ENCODE measurements at places on chromosomes 1 and 21.

GRCh38 chr21:36858320-36858957 lies 108.0 kb downstream of the HLCS start:
- DNase-seq, result no peak

GRCh38 chr1:236768601-236769000 lies 26.5 kb upstream of the MTR start:
- DNase-seq, result no peak

- no peak for DNase-seq
Observed at GRCh38 chr1:81287411-81288080, 513.2 kb upstream of the ADGRL2 start.

DNA sequence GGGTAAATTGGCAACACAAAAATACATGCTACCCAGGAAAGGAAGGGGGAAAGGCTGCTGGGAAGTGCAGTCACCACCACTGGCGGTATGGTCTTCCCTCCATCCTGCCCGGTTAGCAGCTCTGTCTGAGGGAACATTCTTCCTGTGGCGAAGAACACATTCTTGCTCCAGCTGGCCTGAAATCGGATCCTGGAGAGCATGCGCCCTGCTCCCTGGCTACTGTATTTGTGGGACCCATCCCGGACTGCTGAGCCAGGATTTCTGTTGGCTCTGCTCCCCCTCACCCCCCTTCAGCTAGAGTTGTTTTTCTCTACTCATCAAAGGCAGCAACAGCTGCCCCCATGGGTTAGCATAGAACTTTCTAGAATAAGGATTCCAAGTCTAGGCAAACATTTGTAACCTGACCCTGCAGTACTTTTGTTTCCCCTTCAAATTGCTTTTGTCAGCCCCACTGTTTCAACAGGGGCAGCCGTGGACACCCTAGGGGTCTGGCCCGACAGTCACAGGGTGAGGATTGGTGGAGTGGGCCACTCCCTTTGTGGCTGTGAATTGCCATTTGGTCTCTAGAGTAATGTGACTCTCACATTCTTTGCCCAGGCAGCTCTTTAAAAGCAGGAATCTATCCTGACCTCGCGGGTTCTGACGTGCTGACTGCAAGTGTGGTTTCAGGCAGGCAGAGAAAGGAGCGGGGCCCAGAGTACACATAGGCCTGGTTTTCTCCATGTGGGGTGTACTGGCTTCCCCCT lies 157.7 kb downstream of the TOMM20 start:
- no peak for DNase-seq

- no peak for DNase-seq
Observed at GRCh38 chr1:233460692-233461091, 133.2 kb downstream of the MAP3K21 start.

GRCh38 chr1:111289371-111289770 lies 1.3 kb upstream of the CHIA start:
- no peak for DNase-seq

GRCh38 chr1:228465141-228465540 lies 22.0 kb upstream of the RNF187 start:
- no peak for DNase-seq

- no peak for DNase-seq
Observed at GRCh38 chr1:22341791-22342605, 109.7 kb upstream of the ZBTB40 start.

- DNase-seq, result no peak
Observed at GRCh38 chr21:27301220-27301619, 334.3 kb upstream of the ADAMTS5 start.

DNA sequence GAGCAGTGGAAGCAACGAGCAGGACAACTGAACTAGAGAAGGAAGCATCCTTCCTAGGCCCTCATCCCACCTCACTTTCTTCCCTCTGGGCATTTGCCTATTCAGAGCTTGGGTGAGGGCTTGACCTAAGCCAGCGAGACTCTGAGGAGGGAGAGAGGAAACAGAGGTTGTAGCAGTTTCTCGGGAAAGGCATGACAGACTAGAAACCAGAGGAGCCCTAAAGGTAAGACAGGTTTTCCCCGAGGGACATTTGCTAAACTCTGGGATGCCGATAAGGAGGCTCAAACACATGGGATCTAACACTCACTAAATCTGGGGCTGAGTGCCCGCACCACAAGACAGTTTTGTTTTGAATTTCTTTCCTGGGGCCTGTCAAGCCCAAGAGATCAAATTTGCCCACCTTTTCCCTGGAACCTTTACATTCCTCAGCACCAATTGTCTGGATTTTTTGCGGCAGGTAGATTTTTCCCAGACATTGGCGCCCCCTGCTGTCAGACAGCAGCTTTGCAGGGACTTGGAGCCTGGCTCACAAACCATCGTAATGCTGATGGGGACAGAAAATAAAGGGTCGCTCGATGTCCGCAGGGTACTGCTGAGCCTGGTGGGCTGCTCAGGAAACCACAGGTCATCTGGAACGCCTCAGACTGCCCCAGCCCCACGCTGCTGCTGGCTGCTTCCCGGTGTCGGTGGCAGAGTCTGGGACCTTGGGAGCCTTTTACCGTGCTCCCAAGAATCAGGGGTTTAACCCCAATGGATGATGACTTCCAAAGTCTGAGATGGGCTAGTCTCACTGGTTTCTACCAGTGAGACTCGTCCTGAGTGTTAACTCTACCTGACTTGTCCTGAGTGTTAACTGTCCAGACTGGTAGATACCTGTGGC lies 23.4 kb upstream of the TSPAN2 start:
- DNase-seq, result no peak

GRCh38 chr1:154288661-154289060 lies 16.2 kb downstream of the HAX1 start:
- no peak for DNase-seq

GRCh38 chr21:16159971-16160350 lies 430.2 kb downstream of the USP25 start:
- DNase-seq, result no peak

DNA sequence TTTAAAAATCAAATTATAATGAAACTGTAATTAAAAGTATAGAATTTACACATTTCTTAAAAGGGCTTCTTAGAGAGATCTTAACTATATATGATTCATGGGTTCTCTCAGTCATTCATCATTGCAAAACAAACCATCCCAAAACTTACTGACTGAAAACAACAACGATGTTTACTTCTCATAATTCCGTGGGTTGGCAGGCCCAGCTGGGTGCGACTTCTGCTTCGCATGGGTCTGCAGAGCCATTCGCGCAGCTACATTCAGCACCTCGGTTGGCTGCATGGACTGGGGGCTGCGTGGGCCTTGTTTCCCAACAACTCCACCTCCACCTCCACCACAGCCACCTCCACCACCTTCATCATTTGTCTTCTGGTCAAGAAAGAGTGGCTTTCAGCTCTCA lies 4.0 kb downstream of the SLAMF8 start:
- no peak for DNase-seq

DNA sequence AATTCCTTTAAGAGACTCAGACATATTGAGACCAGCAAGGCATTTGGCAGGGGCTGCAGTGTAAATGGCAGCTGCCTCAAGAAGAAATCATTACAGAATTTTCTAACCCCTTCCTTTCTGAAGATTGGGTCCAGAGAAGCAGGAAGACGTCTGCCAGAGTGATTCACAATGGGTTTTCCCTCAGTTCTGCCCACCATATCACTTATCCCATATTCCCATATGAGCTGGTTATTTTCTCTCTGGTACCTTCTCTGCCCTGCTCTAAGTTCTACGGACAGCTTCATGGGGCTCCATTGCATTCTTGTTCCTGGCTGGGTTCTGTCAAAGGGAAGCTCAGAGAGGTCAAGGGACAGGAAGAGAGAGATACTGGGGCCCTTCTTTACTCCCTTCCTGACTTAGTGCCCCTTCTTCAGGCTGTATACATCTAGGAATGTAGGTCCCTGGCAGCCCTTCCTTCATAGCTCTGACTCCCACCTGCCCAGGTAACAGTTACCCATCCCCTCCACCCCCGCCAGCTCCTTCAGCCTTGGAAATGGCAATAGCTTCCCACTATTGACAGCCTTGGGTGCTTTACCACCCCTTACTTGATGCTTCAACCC lies 420.6 kb upstream of the DAB1 start:
- DNase-seq, result no peak

- no peak for DNase-seq
Observed at GRCh38 chr1:4128616-4129015, 228.5 kb upstream of the C1orf174 start.

DNA sequence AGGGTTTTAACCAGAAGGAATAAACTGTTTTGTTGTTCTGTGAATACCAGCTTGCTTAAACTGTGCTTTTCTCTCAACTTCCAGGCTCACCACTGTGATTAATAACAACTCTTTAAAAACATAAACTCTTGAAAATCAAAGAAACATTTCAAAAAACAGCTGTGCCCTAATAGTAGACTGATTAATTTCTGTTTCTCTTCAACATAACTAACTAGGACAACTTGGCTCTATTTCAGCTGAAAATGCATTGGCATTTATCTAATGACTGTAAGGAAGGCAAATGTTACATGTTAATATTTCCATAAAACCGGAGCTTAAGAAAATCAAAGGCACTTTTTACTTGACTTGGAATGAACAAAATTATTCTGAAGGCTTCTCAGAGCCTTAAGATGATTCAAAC lies 656.1 kb upstream of the NEGR1 start:
- no peak for DNase-seq

- no peak for DNase-seq
Observed at GRCh38 chr1:101152633-101153032, 84.2 kb upstream of the S1PR1 start.

DNA sequence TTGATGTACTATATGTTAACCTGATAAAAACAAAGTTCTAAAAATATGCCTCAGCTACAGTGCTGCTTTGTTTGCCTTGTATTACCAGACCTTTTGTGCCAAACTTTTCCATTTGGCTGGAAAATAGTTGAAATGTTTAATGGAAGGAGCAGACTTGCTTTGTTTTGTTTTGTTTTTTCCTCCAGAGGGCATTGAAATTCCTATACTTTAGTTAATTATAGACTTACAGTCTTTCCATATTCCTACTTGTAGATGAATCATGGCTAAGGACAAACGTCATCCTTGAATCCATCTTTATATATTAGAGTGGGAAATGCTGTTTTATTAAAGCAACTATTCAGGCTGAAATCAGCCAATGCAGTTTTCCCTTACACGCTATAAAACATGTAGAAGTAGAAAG lies 6.7 kb downstream of the CAP1 start:
- no peak for DNase-seq

DNA sequence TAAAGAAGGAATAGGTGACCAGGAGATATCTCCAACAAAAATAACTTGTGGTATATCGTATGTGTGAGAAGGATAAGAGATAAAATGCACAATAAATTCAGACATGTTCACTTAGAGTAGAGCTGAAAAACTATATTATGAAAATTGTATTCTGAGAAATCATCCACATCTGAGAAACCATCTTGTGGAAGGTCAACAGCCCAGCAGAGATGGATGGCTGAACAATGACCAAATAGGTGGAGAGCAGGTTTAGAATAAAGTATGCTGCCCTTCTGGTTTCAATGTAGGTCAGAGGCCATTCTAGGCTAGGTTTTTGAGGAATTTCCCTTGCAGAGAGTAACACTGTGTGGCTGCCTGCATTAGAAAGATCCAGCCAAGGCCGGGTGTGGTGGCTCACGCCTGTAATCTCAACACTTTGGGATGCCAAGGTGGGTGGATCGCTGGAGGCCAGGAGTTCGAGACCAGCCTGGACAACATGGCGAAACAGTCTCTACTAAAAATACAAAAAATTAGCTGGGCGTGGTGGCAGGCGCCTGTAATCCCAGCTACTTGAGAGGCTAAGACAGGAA lies 8.8 kb upstream of the UAP1 start:
- DNase-seq, result no peak

DNA sequence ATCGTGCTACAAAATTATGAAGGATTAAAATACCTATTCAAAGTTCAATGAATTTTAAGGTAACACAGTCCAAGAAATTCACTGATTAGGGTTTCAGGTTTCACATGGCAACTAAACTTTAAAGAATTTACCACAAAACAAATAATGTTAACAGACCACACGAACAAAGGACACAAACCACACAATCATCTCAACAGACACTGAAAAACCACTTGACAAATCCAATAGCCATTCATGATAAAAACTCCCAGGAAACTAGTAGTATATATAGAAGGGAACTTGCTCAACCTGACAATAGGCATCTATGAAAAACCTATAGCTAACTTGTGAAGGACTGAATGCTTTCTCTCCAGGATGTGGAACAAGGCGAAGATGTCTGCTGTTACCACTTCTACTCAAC lies 21.1 kb upstream of the SH2D5 start:
- no peak for DNase-seq

GRCh38 chr1:115120296-115120695 lies 31.0 kb upstream of the TSPAN2 start:
- DNase-seq, result no peak

DNA sequence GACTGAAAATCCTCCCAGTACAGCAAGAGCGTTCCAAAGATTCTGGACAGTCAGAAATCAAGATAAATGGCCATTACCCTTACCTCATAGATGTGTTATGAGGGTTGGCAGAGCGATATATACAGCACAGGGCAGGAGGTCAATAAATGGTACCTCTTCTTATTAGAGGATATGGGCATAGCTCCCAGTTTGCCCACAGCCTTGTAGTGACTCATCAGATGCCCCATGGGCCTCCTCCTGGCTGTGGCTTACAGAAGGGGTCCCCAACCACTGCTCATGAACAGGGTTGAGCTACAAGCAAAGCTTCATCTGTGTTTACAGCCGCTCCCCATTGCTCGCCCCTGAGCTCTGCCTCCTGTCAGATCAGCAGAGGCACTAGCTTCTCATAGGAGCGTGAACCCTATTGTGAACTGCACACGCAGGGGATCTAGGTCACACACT lies 7.3 kb upstream of the IFNGR2 start:
- DNase-seq, result no peak

- no peak for DNase-seq
Observed at GRCh38 chr1:221118176-221118937, 239.1 kb downstream of the HLX start.

DNA sequence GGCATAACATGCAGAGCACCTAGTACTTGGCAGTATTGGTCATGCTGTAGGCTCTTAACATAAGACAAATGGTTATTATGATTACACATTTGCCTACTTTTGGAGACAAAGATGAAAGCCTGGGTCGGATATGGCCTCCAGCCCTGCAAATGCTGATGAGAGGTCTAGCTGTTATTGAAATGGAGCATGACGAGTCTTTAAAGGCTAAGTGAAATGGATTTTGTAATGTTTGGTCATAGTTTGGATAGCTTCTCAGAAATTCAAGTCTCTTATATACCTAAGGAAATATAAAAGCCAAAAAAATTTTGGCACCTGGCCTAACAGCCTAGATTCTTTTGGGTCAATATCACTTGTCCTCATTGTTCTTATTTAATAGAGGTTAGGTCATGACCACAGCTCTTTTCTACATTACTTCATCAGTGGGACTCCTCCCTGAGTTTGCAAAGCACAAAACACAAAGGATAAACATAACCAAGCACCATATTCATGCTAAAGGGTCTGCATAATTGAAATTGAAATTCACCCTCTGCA lies 69.2 kb upstream of the WLS start:
- DNase-seq, result no peak

DNA sequence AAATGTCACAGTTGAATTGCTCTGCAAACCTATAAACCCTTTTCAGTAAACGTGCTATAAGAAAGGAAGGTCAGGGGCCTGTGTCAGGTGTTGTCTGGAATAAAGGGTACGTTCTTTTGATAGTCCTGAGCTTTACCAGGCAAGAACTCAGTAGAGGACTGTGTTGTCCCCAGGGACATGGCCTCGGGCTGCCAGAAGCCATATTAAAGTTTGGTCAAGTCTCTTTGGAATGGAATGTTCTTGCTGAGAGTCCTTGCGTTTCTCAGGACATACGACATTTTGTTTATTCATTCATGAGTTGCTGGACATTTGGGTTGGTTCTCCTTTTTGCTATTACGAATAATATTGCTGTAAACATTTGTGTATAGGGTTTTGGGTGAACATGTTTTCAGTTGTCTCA lies 16.8 kb downstream of the VPS13D start:
- no peak for DNase-seq

GRCh38 chr1:216314379-216315095 lies 108.7 kb downstream of the USH2A start:
- DNase-seq, result no peak
